ENCODE measurements at places on chromosomes 3 and 15.

- DNase-seq, result no peak
These were observed 1.4 kb downstream of the CYFIP1 start for GRCh38 chr15:22978691-22979237.

DNA sequence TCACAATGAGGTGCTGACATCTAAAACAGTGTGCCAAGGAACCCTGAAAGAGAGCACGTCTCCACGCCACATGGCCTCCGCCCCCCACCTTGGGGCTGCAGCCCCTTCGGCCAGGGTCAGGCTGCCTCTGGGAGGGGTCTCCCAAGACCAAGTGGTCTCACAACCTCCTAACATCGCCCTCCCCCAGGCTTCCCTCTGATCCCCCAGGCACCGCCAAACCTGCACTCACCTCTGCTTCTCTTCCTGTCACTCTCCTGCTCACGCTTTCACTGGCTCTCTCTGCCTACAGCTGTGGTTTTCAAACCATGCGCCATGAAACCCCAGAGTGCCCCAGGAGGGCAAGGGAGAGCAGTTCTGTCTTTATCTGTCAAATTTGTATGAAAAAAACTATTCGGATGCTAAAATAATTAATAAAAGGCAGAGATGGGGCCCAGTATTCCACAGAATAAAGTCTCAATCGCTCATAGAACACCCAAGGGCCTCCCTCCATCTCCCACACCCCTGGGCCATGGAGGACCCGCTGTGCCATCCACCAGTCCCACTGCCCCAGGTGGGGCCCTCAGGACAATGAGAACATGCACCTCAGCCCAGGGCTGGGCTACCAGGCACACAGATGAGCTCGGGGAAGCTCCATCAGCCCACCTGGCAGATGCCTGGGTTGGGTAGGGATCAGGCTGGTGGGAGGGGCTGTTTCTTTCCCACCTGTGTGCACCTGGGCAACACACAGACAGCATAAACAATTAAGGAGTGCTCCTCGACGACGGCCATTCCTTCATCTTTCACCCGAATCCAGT lies 21.5 kb downstream of the CYFIP1 start:
- no peak for DNase-seq

- no peak for DNase-seq
These were observed 848 bp downstream of the NCEH1 start for GRCh38 chr3:172709774-172710663.

GRCh38 chr3:18127174-18127858 lies 297.8 kb downstream of the SATB1 start:
- DNase-seq, result no peak

GRCh38 chr3:178159691-178160220 lies 376.5 kb upstream of the KCNMB2 start:
- DNase-seq, result no peak

DNA sequence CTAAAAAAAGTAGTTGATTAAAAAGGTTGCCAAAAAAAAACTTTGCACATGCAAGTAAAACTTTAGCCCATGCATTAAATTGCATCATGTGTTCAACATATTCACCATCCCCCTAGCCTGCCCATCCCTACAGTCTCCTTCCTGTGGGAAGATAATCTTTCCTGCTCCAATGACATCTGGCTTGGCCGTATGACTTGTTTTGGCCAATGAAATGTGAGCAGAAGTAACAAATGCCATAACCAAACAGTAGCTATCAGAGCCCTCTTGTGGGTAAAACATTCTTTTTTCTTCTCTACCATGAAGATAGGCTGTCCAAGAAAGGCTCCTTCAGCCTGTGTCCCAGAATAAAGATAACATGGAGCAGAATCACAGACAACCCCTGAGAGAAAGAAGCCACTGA lies 15.3 kb downstream of the ERC2 start:
- DNase-seq, result no peak

DNA sequence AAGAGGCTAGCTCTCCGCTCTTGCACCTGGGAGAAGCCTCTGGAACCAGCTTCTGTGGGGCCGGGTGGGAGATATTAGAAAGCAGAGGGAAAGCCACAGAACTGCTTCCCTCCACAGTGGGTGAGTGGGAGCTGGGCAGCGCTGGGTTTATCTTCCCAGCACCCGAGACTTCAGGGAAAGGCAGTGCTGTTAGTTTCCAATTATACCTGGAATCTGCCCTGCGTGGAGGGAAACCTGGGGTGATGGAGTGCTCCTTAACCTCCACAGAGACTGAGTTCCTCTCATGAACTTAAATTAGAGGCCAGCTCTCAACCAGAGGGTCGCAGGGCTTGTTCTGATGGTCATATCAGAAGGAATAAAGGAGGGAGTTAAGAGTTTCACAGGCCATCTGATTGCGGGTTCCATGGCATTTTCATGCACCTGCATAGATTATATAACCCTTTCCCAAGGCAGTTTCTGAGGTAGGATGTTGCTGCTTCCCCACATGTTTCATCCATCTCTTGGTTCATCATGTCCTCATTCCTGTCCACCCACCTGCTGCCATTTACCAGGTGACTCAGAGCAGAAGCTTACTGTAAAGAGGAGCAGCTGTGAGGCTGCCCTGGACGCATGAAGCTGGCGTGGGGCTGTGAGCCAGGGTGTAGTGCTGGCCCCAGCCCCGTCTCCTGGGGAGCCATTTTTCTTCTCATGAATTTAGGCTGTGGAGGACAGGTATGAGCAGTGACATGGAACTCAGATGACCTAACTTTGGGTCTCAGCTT lies 42.5 kb downstream of the CA12 start:
- no peak for DNase-seq

- no peak for DNase-seq
These were observed 132.1 kb downstream of the DOCK3 start for GRCh38 chr3:50806806-50807205.

DNA sequence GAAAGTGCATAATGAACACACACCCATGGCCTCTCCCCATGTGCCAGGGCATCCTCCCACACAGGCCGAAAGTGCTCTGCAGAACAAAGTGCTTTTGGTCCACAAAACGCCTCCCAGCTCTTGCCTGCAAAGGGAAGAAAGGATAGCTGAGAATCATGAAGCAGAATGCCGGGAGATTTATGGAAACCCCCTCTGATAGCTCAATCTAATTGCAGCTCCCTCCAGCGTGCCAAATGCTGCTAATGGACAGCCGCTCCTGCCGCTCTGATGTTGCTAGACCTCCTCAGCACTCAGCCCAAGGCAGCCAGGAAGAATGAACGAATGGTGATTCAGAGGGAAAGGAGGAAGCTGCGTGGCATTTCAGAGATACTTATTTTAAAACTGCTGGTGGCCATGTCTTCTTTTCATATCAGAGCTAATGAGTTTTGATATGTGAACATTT lies 145.3 kb downstream of the TJP1 start:
- no peak for DNase-seq

DNA sequence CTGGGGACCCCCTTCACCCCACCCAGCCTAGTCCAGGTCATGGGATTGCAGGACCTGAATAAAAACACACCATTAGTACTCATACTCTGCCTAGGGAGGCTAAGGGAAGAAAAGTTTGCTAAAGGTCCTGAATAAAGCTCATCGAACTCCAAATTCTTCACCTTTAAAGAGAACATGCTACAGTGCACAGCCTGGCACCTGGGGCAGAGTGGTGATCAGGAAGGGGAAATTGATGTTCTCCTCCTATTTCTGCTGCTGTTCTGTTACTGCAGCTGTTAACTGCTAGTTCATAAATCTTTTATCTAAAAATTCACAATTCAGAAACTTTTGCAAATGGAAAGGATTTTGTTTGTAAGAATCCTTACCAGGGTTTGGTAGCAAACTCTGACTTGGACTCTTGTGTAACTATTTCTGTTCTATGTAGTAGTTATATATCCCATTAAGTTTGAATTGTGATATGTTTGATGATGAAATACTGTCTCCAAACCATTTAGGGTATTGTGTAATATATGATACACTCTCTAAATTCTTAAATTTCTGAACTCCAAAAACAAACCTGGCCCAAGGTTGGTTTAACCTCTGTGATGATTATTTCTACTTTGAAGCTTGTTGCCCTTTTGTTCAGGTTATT lies 27.9 kb downstream of the MCTP2 start:
- DNase-seq, result no peak

- no peak for DNase-seq
These were observed 22.2 kb upstream of the EID1 start for GRCh38 chr15:48855501-48856440.

DNA sequence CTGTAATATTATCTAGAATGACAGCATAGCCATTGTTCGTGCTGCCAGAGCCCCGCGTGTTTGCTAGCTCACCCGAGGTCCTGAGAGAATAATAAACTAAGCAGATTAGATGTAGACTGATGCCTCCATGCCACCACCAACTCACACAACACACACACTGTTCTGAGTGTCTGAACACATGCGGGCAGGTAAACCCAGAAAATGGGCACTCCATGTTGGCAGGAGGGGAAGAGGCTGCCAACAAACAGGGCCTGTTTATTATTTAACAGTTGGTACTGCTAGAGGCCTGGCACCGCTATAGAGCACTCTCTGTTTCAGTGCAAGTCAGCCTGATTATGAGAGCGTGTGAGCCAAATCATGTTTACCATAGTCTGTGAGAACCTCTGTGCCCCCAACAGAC lies 299.0 kb downstream of the ZBTB20 start:
- DNase-seq, result no peak
